Breast epithelium (tissue), 4 donors: ENCODE measurements at places on chromosomes 13 and 19.

DNA sequence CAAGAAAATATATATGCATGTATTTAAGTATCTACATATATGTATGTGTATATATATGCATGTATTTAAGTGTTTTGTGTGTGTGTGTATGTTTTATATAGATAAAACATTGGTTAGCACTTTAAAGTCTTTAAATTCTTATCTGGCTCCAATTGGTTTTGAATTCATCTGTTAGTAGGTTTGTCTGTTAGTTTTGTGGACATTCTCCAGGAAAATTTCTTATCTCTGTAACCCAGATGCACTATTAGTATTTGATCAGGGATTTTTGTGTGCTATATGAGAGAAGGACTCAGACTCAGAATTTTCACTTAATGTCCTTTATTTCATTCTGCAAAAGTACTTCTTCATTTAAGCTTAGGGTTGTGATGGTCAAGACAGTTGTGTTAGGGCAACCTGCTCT is 103.1 kb downstream of the ITGBL1 start:
- no peak for DNase-seq

GRCh38 chr19:51733742-51734522 is 10.1 kb upstream of the HAS1 start:
- DNase-seq = no peak

GRCh38 chr13:111598747-111599146 is 278.3 kb downstream of the TEX29 start:
- DNase-seq = no peak

DNA sequence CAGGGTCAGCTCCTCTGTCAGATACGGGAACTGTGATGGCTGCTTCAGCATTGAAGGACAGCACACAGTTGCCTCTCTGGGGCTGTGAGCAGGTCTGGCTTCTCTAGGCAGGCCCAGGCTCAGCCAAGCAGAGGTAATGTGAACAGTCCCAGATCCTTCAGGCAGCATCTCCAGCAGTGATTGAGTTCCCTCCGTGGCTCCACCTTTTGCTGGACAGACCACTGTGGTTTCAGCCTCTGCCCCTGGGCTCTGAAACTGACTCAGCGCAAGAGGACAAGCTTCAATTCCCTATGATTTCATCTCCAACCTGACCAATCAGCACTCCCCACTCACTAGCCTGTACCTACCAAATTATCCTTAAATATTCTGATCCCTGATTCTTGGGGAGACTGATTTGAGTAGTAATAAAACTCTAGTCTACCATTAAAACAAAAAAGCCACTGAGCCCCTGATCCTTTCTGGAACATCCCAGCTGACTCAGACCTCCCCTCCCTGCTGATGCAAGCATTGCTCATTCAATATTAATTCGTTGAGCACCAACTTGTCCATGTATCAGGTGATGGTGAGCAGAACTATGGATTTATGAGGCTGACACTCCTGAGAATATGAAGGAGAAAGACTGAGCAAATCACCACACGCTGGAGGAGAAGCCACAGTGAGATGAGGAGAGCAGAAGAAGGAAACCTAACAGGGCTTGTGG is 16.7 kb downstream of the GSX1 start:
- DNase-seq = no peak

DNA sequence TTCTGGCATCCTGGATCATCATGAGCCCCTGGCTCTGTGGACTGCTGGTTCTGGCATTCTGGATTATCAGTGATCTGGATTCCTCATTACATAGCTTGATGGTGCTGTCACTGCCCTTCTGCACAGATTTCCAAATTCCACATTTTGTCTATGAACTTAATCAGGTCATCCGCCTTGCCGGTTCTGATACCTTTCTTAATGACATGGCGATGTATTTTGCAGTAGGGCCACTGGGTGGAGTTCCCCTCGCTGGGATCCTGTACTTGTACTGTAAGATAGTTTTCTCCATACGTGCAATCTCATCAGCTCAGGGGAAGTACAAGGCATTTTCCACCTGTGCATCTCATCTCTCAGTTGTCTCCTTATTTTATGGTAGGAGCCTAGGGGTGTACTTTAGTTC is 24.4 kb upstream of the OR7C2 start:
- DNase-seq = no peak

- DNase-seq = no peak
These were observed 3.5 kb downstream of the RASA3 start for GRCh38 chr13:114128624-114129522.
